Stimulated activated CD4-positive, alpha-beta T cell treated with anti-CD3 and anti-CD28 coated beads, TNF-alpha, amount 100 ng/mL, for 1 hour (primary cell): ENCODE measurements at places on chromosomes 1 and 21.

DNA sequence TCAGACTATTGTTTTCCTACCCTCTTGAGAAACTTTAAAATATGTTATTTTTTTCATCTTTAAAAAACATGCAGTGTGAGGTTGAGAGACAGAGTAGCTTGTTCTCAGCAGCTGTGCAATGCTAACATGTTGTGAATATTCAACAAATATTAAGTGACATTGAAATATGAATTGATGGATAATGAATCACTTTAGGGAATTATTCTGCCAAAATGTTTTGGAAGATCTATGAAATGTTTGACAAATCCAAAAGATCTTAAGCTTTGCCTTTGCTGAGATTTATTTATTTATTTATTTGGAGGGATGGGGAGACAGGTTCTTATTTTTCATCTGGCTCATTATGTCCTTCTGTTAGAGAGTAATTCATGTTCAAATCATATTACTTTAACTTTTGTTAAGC, 680.1 kb upstream of the CXADR start:
- DNase-seq, result no peak

- DNase-seq, result no peak
Measured at GRCh38 chr21:36985751-36986594, 19.5 kb upstream of the HLCS start.

DNA sequence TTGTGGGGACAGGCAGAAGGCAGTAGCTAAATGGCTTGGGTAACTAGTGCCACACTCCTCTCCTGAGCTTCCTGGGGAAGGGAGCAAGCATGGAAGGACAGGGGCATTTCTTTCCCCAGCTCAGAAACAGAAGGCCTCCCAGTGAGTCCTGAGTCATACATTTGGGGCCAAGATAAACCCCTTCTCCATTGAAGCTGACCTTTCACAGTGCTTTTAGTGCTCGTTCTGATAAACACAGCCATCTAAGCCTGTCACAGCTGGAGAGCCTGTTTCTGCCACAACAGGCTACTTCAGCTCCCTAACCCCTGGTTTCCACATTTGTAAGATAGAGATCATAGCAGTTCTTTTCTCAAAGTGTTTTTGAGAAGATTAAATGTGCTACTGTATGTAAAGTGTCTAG, 374.0 kb downstream of the LMX1A start:
- no peak for DNase-seq

DNA sequence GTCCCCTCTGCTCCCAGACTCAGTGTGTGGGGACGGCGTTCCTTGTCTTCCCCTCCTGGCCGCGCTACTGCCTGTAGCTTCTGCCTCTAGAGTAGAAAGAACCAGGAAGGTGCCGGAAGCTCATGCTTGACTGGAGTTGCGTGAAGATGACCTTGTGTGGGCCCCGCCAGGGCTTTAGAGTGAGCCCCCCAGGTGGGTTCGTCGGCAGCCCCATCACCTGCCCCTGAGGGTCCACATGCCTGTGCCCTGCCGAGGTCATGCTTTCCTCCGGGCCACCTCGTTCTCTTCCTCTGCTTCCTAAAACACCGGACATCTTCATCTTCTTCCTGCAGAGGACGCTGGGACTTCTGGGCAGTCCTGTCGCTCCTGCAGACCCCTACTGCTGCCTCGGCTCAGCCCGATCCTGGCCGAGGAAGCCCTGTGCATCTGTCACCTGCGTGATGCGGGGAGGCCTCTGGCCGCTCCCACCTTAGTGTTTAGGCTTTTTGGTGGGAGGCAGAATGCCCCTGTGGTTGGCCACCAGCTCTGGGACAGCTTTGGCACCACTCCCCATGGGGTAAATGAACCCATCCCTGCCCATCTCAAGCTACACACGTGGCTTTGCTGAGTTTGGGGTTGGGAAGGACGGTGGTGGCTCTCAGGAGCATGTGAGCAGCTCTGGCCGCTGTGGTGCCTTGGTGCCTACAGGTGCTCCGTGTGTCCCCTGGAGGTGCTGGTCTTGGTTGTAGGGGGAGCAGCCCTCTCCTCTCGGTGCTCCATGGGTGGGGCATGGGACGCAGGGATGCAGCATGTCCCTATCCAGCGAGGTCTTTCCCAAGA, 12.3 kb downstream of the OBSCN start:
- no peak for DNase-seq

DNA sequence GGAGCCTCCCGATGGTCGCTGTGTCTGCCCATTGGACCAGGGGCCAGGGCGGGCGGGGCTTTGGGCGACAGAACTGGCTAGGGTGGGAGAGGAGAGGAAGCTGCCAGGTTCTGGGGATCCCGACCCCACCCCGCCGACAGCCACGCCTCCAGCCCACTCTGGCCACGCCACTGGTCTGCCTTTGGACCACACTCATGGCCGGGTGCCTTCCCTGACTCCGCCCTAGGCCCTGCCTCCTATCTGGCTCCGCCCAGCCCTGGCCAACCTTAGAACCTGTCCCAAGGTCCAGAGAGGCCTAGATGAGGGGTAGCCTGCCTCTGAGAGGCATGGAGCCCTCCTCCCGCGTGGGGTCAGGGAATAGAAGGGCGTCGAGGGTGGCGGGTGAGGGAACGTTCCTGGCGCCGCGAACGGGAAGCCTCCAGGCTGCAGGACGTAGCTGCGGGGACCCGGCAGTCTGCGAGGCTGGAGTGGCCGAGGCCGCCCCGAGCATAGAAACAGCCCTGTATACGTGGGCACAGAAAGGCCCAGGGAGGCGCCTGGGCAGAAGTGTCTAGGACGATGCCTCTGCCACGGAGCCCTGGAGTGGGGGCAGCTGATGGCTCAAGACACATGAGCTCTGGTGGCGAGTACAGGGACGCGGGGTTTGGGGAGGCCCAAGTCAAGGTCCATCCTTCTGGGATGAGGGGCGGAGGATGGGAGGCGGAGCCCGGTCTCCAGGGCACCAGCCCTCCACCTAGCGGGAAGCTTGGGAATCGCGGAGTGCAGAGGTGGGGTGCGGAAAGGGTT, 11.5 kb upstream of the COL16A1 start:
- no peak for DNase-seq

DNA sequence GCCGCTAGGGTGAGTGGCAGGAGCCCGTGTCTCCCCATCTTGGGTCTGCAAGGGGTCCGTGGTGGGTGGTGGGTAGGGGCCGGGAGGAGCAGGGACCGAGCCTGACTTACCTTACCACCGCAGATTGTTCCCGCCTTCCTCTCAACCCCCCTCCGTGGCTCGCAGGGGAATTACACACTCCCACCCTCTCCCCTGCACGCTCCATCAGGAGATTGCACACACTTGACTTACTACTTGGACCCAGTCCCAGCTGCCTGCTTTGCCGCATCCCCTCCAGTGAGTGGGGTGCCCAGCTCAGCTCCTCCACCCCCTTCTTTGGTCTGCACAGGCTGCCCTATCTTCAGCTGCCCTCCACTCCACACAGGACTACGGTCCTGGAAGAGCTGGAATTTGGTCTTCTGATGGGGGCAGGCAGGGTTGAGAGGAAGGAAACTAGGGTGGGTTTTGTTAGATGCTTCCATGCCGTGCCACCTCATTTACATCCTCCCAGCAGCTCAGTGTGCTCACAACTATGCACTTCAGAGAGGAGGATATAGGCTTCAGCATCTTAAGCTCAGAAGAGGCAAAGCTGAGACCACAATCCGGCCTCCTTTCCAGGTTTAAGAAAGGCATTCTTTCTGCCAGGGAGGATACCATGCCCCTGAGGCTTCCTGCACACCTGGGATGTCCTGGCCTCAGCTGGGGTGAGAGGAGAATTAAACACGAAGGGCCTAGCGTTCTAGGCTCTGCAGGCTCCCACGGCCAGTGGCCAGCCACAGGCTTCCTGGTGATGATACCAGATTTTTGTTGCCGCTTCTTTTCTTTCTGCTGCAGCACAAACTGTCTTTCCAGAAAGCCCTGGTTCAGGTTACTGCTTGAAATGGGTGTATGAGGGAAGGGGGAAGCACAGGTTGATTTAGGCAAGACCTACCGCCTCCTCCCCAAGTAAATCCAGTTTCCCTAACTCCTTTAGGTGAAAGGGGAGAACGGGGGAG, 2.3 kb downstream of the KCNC4 start:
- DNase-seq, result no peak

GRCh38 chr1:48725341-48726046, 51.2 kb downstream of the BEND5 start:
- DNase-seq, result no peak

DNA sequence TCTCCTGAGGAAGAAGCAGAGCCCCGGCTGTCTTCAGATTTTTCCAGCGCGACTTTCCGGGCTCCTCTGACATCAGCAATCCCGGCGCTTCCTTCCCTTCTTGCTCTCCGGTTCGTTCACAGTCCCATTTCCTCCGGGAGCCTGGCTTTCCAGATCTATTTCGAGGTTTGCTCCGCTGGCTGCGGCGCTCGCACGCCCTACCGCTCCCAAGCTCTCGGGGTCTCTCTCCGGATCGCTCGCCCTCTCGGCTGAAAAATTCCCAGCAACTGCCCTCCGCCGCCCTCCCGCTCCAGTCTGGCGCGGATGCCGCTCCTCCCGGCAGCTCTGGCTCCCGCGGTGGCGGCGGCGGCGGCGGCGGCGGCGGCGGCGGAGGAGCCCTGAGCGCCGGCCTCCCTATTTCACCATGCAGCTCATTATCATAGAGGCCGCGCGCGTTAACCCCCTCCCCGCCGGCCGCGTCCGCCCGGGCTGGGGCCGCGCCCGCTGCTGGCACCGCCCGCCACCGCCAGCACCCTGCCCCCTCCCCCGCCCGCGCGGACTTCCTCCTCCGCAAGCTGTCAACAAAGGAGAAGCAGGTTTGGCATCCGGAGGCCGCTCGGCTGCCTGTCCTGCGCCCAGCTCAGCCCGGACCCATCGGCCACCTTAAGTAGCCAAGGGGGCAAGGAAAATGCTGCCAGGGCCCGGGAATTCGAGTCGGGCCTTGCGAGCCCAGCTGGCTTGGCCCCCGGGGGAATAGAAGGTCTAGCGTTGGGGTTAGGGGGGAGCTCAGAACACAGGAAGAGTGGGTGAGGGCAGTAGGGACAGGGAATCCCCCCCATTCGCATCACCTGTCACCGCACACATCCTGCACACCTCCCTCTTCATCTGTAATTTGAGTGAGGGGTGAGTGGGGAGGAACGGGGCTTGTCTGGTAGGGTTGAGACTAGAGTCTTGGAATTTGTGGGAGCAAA, at the start of gene PLXNA2:
TSS of gene PLXNA2 (minus strand) at position 418 of the 950 bp plus-strand sequence. CDS start 26,462 bp downstream, outside the sequence.
- peak; percentile 19 for DNase-seq

GRCh38 chr21:22516230-22516629, 1518.0 kb downstream of the NCAM2 start:
- DNase-seq, result no peak
